Nephron progenitor cell (in vitro differentiated cells): ENCODE measurements at places on chromosomes 5 and 9.

GRCh38 chr9:109797006-109797405 lies 17.0 kb downstream of the PALM2AKAP2 start:
- DNase-seq, result no peak

GRCh38 chr5:149747141-149747832 lies 17.2 kb downstream of the PPARGC1B start:
- no peak for DNase-seq

GRCh38 chr5:1547655-1548054 lies 23.9 kb upstream of the LPCAT1 start:
- no peak for DNase-seq

GRCh38 chr5:95984287-95984938 lies 22.8 kb upstream of the ELL2 start:
- no peak for DNase-seq

- DNase-seq, result no peak
Observed at GRCh38 chr5:111968459-111968858, 211.5 kb upstream of the NREP start.

GRCh38 chr5:133729800-133730199 lies 117.5 kb upstream of the FSTL4 start:
- DNase-seq, result no peak

DNA sequence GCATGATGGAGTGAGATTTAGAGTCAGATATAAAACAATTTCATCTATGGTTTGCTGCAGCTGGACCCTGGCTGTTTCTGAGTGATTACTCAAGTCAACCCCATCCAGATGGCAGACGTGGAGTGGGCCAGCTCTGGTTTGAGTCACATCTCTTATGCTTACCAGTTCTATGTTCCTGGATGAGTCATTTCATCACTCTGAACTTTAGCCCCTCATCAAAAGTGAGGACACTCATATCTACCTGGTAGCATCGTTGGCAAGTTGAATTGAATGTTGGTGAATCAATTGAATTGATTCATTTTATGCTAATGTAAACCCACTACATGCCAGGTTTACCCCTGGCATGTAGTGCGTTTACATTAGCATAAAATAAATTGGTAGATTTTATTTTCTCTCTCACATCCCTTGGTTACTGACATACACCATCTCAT lies 176.4 kb downstream of the FGF18 start:
- DNase-seq, result no peak

GRCh38 chr5:97074859-97075489 lies 67.4 kb downstream of the LIX1 start:
- DNase-seq, result no peak
